Stimulated activated CD8-positive, alpha-beta memory T cell treated with anti-CD3 and anti-CD28 coated beads, Interleukin-4, amount 100 ng/mL, for 48 hours (primary cell): ENCODE measurements at places on chromosomes 16 and 17.

DNA sequence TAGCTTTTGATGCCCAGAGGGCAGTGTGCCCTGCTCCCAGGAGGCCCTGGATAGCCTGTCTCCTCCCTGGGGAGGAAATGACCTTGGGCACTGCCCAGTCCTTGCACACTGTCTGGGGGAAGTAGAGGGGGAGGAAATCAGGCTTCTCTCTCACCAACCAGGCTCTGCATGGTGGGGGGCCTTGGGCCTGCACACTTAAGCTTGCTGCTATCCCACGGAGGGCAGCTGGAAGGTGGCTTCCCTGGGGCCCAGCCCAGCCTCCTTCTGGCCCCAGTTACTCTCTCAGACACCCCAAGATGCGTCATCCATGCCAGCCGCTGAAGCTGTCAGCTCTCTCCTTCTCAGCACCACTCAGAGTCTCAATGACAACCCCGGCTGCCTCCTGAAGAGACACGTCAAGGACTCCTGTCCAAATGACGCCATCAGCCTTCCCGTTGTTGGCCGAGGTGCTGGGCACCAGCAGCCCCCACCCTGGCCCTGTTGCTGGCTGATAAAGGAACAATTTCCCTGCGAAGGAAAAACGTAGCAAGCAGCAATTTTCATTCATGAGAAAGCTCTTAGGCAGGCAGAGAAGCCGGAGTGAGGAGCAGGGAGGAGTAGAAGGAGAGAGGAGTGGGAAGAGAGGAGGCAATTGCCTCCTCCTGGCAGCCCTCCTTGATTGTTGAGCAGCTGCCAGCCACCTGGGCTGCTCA lies 95.5 kb downstream of the SDK2 start:
- DNase-seq: no peak

- DNase-seq: no peak
Measured at GRCh38 chr17:39276113-39276512, 50.4 kb upstream of the STAC2 start.

- DNase-seq: no peak
Measured at GRCh38 chr17:21193031-21193430, 20.9 kb downstream of the TMEM11 start.

- DNase-seq: no peak
Measured at GRCh38 chr17:70478902-70479301, 309.6 kb downstream of the KCNJ2 start.

- DNase-seq: no peak
Measured at GRCh38 chr17:40343219-40344119, 21.1 kb downstream of the GJD3 start.

DNA sequence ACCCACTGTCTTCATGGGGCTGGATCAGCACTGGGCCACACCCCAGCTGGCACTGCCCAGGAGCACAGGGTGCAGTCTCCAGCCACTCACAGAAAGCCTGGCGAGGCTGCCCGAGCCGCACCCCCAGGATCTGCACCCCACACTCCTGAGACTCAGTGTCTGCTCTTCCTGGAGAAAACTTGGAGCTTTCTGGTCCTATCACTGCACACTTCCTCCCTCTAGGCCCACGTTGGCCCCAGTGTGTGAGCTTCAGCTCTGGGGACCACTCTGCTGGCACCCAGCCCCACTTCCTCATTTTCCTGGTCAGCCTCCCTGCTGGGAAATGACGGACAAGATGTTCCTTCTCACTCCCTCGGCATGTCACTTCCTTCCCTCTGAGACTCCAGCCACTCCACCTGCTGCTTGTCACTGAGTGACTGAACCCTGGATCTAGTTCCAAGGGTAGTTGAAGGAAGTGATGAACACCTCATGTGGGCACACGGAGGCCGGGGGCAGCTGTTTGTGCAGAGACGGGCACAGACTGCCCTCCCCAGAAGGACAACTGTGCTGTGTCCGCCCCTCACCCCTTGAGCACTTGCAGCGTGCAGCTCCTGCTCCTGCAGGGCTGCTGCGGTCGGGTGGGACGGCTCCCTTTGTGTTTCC lies 29.0 kb downstream of the ZC3H18 start:
- no peak for DNase-seq

DNA sequence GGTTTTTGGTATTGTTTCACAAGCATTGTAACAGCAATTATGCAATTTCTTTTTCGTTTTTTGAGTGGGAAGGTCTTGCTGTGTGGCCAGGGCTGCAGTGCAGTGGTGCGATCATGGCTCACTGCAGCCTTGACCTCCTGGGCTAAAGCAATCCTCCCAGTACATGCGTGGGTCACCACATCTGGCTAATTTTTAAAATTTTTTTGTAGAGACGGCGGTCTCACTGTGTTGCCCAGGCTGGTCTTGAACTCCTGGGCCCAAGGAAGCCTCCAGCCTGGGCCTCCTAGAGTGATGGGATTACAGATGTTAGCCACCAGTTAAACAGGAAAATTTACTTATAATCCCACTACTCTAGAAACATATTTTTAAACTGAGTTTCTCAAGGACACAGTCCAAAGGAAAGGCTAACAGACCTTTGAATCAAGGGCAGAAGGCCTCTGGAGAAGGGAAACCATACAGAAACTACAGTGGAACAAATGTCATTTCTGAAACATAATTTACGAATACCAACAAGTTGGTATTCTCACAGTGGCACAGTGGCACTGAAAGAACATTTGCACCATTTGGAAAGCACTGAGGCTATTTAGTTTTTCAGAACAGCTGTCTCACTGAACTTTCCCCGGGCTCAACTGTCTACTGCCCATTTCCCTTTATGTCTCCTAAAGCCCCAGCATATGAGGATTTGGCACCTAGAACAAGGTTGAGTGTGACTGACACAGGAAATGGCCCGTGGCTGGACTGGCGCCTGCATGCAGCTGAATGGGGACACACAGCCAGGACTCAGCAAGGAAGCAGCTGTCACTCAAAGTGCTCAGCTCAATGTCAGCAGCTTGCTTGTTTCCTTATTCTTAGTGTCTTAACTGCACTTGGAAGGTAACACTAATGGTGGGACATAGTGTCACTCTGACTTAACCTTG lies 2.8 kb upstream of the PRKAR1A start:
- no peak for DNase-seq

- peak; percentile 91 for DNase-seq
Measured at GRCh38 chr17:80263253-80264204, 2.9 kb downstream of the RNF213 start.

DNA sequence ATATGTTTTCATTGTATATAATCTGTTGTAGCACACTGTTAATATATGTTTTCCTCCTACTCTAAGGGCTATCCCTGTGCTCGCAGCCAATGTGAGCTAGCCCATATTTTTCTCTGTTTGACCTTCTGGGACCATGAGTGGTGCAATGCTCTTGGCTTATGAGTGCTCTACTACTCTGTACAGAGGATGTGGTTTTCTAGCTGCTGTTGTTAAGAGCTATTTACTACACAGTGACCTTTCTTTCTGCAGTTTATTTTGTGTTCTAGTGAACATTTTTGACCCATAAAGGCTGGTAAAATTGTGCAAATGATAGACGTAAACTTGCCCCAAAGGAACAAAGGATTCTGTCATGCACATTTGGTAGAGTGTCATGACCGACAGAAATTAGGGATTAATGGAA lies 84.1 kb upstream of the CPHXL start:
- DNase-seq: no peak

GRCh38 chr16:69830534-69831211 lies 68.5 kb downstream of the WWP2 start:
- DNase-seq: no peak

GRCh38 chr16:969508-970385 lies 1.0 kb downstream of the LMF1 start:
- DNase-seq: no peak

- DNase-seq: no peak
Measured at GRCh38 chr17:66056148-66056547, 135.8 kb downstream of the CEP112 start.

DNA sequence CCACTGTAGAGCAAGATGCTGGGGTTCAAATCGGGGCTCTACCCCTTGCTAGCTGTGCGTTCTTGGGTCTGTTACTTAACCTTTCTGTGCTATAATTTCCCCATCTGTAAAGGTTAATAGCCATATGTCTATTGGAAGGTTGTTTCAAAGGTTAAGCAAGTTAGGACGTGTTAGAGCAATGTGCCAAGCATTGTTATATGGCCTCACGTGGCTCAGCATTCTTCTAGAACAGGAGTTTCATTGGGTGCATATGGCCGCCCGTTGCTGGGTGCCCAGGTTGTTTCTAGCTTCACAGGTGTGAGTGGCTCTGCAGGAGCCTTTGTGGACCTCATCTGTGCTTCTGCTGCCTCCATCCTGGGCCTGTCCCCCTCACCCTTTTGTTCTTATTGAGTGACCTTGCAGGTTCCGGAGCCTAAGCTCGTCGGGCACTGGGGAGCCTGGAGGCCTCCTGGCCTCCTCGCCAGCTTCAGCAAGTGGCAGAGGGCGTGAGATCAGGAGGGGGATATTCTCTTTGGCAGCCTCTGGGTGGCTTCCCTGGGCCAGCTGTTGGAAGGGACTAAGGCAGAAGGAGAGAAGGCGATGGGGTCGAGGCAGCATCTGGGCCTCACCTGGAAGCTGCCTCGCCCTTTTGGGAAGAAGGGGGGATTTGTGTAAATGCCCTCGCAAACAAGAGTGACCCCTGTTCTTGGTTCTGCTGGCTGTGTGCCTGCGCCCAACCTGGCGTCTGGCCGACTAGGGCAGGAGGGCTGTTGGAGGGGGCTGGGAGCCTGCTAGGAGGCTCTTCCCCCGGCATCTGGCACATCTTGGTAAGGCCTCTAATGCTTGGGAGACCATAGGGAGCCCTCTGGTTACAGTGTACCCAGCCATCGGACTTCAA lies 80.2 kb upstream of the CIBAR2 start:
- no peak for DNase-seq

DNA sequence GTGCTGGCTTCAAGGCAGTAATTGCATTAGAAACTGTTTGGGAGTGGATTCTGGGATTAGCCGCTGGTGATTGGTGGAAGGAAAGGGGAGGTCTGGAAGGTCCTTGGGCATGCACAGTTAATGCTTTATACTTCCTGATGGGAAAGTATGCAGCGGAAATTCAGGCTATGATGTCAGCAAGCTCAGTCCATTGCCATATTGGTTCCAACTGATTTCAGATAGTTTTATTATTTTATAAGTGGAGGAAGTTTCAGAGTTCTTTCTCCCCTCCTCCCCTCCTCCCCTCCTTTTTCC lies 8.1 kb upstream of the CMTR2 start:
- no peak for DNase-seq

- no peak for DNase-seq
Measured at GRCh38 chr17:50508573-50509460, 578 bp downstream of the MYCBPAP start.

GRCh38 chr16:23469814-23470213 lies 16.8 kb upstream of the COG7 start:
- no peak for DNase-seq

DNA sequence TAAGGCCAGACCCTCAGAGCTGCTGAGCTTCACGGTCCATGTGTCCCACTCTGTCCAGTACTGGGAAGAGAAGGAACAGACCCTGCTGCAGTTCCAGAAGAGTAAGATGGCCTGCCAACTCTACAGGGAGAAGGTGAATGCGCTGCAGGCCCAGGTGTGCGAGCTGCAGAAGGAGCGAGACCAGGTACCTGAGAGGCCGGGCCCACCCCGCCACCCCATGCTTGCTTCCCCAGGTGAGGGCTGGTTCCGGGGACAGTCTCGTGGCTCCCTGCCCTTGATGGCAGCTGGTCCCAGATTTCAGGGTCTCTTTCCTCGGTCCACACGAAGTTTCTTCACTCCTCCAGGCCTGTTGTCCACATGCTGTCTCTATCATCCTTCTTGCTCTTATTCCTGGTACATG lies 20.9 kb downstream of the CARD14 start:
- no peak for DNase-seq

DNA sequence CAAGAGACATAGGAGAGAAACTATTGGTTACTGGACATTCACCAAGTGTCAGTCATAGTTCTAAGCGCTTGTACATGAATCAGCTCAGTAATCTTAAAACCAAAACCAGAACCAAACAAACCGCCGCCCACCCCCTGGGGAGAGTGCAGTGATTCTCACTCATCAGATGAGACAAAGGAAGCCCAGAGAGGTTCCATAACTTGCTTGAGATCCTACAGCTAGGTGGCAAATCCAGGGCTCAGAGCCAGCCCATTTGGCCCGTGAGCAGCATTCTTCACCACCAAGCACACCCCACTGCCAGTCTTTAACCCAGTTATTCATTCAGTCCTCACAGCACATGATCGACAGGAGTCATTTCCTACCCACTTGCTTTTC lies 37.2 kb upstream of the RGS9 start:
- DNase-seq: peak; percentile 89

DNA sequence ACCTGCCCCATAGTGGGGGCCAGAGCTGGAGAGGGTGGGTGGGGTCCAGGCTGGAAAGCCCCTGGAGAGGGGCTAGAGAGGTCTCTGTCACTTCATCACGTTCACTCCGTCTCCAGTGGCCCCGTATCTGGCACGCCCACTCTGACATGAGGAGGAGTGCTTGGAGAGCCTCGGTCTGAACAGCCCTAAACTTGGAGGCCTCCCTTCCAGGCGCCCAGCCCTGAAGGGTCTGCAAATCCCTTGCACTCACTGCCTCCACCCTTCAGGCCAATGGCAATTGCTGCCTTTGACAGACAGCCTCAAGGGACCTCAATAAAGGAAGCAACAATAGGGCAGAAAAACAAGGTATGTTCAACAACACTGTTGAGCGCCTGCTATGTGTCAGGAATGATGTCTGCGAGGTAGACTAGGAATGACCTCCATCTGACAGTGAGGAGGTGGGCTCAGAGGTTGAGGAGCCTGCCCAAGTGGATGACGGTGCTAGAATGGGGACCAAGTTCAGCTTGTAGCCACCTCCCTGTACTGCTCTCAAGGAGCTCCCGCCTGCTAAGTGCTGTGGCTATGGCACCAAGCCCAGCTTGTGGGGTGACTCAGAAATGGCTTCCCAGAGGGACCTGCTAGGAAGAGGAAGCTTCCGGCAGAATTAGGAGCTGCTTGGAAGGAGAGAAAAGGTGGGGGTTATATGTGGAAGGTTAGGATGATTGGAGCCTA lies 2.9 kb upstream of the EPX start:
- no peak for DNase-seq

DNA sequence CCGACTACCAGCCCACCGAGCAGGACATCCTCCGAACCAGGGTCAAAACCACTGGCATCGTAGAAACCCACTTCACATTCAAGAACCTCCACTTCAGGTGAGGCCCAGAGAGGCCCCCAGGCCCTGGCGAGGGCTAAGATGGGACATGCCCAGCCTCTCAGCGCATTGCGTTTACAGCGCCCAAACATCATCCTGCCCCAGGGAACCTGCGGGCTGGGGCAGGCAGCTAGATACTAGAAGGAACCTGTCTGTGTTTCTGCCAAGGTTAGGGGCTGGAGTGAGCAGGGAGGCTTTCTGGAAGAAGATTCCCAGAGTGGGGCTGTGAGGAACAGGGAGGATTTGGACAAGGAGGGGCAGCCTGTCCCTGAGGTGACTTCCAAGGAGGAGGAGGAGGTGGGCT lies 90.6 kb downstream of the AMFR start:
- no peak for DNase-seq

- no peak for DNase-seq
Measured at GRCh38 chr17:44283344-44284023, 15.5 kb upstream of the SLC4A1 start.

DNA sequence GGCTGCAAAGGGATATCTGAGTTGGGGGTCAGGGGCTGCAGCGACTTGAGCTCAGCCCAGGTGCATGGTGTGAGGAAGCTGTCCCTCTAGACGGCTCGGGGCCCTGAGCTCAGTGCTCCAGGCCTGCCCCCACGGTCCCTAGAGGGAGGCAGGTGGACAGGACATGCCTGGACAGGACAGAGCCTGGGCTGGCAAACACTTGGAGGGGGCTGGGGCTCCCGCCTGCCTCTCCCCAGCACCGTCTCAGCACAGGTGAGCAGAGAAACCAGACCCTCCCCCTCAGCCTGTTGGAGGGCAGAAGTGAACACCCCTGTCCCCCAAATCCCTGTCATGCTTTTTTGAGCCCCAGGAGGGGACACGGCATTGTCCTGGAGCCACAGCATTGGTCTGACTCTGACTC lies 11.4 kb upstream of the SLC38A10 start:
- no peak for DNase-seq

GRCh38 chr17:48494335-48494734 lies 36.5 kb downstream of the HOXB1 start:
- no peak for DNase-seq
